ENCODE measurements at places on chromosomes 13 and 19. TPM values are rescaled to one million over a fixed set of nuclear protein-coding genes. Genes with fewer than 3 reads are reported as not detected.

DNA sequence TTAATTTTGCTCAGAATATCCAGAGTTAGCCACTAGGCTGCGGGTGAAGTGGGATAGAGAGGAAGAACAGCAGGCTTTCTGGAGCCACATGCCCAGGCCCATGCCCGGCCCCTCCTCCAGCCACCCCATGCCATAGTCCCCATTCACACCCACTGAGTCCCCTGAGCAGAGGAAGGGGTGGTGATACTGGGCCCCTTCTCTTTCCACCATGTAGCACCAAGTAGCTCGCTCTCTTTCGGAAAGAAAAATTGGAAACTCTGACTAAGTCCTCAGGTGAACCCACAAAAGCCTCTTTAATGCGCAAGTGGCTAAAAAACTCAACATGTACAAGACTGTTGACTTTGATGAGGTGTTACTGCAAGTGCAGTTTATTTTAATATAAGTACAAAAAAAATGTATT is 76.7 kb upstream of the GPR183 start:
- DNase-seq, result no peak

GRCh38 chr13:109345433-109345941 is 440.9 kb downstream of the IRS2 start:
- no peak for DNase-seq

- peak; percentile 91 for DNase-seq
These were observed 65.9 kb upstream of the ZNF599 start for GRCh38 chr19:34838753-34839431.

DNA sequence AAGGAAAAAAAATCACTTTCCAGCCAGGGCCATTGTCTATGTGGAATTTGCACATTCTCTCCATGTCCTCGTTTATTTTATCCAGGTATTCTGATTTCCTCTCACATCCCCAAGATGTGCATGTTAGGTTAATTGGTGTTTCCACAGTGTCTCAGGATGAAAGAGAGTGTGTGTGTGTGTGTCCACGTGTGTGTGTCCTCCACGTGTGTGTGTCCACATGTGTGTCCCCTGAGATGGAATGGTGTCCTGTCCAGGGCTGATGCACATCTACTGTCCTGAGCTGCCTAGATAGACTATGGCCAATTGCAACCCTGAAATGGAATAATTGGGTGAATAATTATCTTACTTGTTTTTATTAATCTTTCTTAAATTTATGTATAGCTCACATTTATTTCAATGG is 2436.5 kb downstream of the PCDH9 start:
- DNase-seq, result no peak

DNA sequence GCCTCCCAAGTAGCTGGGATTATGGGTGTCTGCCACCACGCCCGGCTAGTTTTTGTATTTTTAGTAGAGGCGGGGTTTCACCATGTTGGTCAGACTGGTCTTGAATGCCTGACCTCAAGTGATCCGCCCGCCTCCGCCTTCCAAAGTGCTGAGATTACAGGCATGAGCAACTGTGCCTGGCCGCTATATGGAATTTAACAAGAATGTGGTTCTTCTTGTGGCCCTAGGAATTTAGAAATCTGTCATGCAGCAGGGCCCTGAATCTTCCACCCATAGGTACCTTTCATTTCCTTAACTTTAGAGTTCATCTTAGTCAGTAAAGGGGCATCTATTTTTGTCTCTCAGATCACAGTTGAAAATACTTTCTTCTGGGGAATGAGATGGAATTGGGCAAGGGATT is 25.6 kb upstream of the NDFIP2 start:
- no peak for DNase-seq

- no peak for DNase-seq
These were observed 4.0 kb downstream of the IL4I1 start for GRCh38 chr19:49892716-49893115.

DNA sequence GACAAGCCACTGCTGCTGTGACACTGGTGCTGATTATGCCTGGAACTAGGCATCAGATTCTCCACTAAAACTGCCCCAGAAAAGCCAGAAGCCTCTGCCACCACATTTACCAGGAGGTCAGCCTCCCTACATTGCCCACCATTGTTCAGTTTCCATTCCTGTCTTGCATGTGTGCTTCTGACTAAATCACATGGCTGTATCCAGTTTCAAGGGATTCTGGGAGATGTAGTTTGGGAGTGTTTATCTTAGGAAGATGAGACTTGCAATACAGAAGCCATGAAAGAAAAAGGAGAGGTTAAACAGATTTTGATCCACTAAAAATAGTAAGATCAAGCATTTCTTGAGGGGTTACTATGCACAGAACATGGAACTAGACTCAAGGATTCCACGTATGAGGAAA is 40.7 kb upstream of the SERPINE3 start:
- DNase-seq, result no peak

- peak; percentile 21 for DNase-seq
These were observed 29.3 kb downstream of the SERP2 start for GRCh38 chr13:44402899-44403445.

GRCh38 chr13:72062566-72062965 is 195.6 kb upstream of the DACH1 start:
- DNase-seq, result peak; percentile 83

DNA sequence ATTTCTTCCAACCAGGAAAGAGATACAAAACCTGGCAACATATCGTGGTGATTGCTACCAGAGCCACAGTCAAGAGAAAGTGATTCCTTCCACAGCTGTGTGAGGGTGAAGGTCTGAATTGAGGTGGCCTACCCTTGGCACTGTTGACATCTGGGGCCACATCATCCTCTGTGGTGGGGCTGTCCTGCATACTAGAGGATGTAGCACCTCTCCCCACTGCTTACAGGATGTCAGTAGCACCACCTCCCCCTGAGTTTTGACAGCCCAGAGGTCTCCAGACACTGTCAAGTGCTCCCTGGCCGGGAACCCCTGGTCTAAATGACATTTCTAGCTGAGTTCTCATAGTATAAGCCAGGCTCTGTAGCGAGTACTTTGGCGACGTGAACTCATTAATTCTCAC is 15.5 kb downstream of the PTGER1 start:
- DNase-seq, result no peak

- no peak for DNase-seq
These were observed 52.0 kb downstream of the DCT start for GRCh38 chr13:94427313-94427953.

DNA sequence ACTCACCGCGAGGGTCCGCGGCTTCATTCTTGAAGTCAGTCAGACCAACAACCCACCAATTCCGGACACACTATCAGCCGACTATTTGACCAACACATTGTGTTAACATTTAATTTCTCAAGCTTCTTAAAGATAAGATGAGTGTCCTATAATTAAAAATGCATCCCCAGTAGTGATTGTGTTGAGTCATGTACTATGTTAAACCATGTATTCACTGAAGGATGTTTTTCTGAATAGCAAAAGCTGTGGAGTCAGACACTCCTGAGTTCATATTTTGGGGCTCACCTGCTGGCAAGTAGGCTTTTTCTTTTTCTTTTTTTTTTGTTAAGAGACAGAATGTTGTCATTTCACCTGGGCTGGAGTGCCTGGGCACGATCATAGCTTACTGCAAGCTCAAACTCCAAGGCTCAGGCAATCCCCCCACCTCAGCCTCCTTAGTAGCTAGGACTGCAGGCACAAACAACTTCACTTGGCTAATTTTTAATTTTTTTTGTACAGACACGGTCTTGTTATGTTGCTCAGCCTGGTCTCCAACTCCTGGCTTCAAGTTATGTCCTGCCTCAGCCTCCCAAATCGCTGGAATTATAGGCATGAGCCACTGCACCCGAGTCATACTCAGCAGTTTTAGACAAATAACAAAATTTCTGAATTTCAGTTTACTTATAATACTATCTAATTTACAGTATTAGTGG is 606.9 kb downstream of the PCDH9 start:
- DNase-seq, result no peak

GRCh38 chr13:73417012-73417615 is 358.3 kb downstream of the KLF5 start:
- DNase-seq, result peak; percentile 30

GRCh38 chr13:39675904-39676303 is 20.4 kb downstream of the COG6 start:
- DNase-seq, result no peak

GRCh38 chr13:45352031-45352430 is 11.0 kb upstream of the TPT1 start:
- DNase-seq, result no peak

GRCh38 chr19:34353546-34353945 is 11.4 kb upstream of the GPI start:
- DNase-seq, result no peak

DNA sequence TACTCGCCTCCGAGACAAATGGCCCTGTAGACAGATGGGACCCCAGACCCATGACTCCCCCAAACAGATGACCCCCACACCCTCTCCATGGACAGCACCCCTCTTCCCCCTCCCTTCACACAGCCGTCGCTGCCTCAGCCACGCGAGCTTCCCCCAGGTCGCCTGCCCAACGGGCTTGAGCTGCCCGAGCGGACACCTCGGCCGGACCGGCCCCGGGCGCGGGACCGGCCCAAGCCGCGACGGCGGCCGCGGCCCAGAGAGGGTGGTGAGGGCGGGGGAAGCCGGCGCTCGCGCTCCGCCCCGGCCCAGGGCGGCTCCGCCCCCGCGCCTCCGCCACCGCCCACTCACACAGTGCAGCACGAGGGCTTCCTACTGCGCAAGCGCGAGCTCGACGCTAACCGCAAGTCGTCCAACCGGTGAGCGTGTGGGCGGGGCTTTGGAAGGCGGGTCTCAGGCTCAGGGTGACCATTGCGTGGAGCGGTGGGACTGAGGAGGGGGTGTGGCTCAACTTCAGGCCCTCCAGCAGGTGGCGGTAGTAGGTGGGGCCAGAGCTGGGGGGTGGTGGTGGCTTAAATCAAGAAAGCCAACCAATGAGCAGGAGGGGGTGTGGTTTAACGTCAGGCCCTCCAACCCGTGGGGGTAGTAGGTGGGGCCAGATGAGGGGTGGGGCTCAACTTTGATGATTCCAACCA is 6.2 kb upstream of the SHKBP1 start:
- DNase-seq, result peak; percentile 100

DNA sequence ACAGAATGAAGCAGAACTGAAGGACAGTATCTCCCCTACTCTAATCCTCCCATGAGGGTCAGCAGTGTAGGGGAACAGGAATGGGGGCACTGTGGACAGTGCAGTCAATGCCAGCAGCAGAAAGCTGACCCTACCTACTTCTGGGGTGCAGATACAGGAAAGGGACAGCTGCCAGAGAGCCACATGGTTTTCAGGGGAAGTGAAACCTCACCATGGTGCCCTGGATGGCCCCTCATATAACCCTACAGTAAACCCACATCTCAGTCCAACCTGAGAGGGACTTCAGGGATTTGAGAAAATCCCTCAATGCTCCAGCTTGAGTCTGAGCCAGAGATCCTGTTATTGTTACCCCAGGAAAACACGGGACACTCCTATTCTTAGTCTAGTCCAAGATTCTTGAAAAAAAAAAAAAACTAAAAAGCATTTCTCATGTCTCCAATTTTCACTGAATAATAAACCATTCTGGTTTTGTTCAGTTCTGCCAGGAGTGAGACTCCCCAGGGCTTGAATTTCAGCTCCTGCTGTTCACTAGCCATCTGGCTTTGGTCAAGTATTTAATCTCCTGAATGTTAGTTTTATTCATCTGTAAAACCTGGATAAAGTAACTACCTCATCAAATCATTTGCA is 511.6 kb upstream of the ARGLU1 start:
- DNase-seq, result no peak

GRCh38 chr13:48575031-48575430 is 42.2 kb upstream of the RCBTB2 start:
- no peak for DNase-seq

GRCh38 chr13:44609137-44609536 is 33.0 kb upstream of the TSC22D1 start:
- peak; percentile 65 for DNase-seq

DNA sequence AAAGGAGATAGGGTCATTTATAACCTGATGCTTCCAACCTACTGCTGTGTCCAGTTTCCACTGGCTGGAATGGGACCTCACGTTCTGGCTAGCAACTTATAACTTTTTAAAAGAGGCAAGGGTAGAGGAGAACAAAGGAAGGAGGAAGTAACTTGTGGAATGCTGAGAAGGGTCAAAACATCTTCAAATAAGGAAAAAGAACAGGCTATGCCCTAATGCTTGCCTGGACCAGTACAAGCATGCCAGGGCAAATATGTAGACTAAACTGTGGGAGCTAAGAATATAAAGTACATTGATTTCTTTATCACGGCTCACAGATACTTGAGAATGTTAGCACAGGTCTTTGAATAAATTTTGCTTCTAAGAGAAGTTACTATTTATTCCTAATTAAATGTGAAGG is 1.5 kb upstream of the ZNF561 start:
- DNase-seq, result no peak

DNA sequence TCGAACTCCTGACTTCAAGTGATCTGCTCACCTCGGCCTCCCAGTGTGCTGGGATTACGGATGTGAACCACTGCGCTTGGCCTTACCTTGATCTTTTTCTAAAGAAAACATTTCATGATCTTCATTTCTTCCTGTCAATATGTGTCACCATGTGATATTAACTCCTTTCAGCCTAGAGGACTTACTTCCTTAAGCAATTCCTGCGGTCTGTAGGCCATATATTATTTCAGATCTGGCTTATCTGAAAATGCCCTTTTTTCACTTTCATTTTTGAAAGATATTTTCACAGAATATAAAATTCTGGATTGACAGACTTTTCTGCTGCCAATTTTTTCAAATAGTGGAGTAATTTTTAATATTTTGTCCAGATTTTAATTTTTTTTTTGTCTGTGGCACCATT is 2.0 kb upstream of the GPR32 start:
- DNase-seq, result no peak

DNA sequence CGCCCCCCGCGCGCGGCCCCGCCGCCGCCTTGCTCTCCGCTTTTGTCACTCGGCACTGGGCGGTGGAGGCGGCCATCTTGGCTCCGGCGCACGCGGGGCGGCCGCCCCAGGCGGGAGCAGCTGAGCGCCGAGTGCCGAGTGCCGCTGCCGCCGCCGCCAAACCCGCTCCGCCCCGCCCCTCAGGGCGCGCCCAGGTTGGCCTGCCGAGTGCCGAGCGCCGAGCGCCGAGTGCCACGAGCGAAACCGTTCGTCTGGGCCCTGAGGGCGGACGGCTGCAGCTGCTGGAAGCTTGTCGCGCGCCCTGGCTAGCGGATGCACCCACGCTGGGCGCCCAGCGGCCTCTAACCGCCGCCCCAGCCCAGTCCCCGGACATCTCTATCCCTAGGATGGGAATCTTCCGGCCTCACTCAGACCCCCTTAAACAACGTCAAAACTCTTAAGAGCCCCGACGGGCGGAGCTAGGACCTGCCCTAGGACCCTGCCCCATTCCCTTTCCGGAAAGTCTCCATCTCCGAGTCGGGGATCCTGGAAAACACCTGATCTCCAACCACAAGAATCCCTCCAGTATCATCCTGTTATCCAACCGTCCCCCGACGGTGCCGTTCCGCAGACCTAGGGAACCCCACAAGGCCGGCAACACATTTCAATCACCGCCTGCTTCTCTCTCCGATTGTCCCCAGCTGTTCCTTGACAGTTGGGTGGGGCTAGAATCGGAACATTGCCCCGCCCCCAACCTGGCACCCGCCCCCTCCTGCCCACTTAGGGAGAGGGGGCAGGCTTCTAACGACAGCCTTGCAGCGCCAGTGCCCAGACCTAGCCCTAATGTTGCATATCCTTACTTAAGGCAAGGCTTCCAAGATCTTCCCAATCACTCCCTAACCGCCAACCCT is 14.1 kb upstream of the AKAP8L start:
- peak; percentile 92 for DNase-seq

KIR3DL2 gene
- not detected for total RNA-seq

ASF1B gene
- 33.3 TPM for total RNA-seq

ZNF506 gene
- total RNA-seq, result 24.7 TPM

KRTDAP gene
- not detected for total RNA-seq

NALCN gene
- total RNA-seq, result 0.04 TPM

SLC25A30 gene
- 7.5 TPM for total RNA-seq

ZNF737 gene
- total RNA-seq, result 22.5 TPM

ZNF628 gene
- total RNA-seq, result 12.7 TPM

RASL11A gene
- total RNA-seq, result 3.3 TPM

MISP3 gene
- 1.9 TPM for total RNA-seq
